Stimulated activated CD4-positive, alpha-beta T cell treated with anti-CD3 and anti-CD28 coated beads, TNF-alpha, amount 100 ng/mL, for 4 hours (primary cell): ENCODE measurements at places on chromosomes 6 and 20.

DNA sequence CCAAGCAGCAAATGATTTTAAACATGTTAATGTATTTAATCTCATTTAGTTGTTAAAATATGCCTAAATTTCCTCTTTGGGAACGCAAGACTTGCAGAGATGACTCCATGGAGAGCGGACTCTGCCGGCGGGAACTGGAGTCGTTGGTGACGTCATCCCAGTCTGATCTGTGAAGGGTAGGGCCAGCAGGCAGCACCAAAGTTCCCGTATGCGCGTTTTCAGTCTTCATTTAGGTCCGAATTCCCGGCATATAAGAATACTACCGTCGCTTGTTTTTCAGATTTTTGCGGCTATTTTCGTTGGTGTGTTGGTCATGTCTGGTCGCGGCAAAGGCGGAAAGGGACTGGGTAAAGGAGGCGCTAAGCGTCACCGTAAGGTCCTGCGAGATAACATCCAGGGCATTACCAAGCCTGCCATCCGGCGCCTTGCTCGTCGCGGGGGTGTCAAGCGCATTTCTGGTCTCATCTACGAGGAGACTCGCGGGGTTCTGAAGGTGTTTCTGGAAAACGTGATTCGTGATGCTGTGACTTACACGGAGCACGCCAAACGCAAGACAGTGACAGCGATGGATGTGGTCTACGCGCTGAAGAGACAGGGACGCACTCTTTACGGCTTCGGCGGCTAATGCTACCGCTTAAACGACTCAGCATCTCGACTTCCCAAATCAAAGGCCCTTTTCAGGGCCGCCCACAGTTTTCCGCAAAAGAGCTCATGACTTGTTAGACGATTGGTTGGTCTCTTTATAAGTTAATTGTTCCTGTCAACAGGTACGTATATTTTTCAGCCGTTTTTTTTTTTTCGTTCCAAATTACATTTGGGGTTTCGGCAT lies 117.3 kb downstream of the HFE start:
- DNase-seq: peak; percentile 51

DNA sequence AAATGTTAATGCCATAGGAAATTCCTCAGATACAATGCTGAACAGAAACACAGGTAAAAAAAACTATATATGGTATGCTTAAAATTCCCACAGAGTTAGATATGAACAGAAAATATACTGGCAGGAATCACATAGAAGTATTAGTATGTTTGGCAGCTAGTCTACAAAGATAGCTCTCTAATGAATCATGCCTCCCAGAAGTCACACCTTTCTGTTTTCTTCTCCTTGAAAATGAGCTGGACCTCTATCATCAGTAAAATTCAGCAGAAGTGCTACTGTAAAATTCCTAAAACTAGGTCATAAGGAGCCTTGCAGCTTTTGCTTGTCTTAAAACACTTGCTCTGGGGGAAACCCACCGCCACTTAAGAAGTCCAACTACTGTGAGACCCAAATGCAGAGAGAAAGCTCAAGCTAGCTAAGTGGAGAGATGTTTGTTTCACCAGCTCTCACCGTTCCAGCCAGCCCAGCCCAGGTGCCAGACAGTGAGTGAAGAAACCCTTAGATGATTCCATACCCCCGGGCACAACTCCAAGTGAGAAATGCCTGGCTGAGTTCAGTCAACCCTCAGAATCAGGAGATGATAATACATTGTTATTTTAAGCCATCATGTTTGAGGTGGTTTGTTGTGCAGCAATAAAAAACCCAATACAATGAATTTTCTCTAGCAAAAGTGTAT lies 43.0 kb downstream of the TSPYL4 start:
- DNase-seq: no peak

DNA sequence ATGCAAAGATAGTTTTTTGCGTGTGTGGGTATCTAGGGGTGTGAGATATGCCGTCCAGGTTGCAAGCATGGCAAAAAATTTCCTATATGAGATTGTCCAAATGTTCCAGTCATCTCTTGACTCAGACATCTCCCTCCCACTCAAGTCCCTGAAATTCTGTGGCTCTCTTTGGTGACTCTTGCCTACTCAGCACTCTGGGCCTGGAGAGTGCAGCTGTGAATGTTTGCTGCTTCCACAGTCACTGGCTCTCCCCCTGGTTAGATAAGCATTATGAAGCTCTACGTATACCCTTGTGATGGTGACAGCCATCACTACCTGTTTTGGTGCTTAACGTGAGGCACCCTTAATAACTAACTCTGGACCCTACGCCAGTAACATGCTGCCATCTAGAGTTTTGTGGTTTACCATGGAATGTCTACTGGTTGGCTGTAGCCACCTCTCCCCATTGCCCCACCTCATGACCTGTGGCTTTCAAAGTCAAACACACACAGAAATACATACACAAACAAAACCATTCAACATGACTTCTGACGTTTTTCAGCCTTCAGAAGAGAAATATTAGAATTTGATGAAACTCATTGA lies 621.9 kb upstream of the CITED2 start:
- no peak for DNase-seq

GRCh38 chr6:137414599-137414998 lies 79.6 kb downstream of the OLIG3 start:
- no peak for DNase-seq

- DNase-seq: no peak
These were observed 73.8 kb upstream of the CD2AP start for GRCh38 chr6:47403801-47404200.

DNA sequence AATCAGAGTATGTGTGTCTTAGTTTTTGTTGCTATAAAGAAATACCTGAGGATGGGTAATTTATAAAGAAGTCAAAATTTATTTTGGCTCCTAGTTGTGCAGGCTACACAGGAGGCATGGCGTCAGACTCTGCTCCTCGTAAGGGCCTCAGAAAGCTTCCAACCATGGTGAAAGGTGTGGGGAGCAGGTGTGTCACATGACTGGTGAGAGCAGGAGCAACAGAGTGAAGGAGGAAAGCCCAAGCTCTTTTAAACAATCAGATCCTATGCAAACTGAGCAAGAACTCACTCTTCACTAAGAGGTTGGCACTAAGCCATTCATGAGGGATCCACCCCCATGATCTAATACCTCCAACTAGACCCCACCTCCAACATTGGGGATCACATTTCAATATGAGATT lies 1524.3 kb downstream of the HACE1 start:
- no peak for DNase-seq

DNA sequence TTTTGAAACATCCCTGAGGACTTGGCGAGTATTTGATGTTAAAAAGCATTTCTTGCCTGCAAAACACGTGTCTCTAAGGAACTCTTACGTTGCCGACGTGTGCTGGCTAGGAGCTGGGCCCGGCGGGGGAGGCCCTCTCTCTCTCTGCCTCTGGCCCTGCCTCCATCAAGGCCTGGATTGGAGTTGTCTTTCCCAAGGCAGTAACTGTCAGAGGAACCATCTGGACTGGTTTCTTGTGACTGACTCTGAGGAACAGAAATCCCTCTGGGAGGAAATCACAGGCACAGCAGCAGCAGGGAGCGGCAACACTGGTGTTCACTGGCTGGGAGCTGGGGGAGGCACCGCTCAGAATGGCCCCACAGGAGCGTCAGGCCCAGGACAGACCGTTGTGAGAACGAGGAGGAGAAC lies 244.2 kb downstream of the NRN1 start:
- no peak for DNase-seq

- DNase-seq: no peak
These were observed 54.5 kb upstream of the CD2AP start for GRCh38 chr6:47423079-47423478.

- no peak for DNase-seq
These were observed 114.8 kb upstream of the CD93 start for GRCh38 chr20:23200914-23201313.

DNA sequence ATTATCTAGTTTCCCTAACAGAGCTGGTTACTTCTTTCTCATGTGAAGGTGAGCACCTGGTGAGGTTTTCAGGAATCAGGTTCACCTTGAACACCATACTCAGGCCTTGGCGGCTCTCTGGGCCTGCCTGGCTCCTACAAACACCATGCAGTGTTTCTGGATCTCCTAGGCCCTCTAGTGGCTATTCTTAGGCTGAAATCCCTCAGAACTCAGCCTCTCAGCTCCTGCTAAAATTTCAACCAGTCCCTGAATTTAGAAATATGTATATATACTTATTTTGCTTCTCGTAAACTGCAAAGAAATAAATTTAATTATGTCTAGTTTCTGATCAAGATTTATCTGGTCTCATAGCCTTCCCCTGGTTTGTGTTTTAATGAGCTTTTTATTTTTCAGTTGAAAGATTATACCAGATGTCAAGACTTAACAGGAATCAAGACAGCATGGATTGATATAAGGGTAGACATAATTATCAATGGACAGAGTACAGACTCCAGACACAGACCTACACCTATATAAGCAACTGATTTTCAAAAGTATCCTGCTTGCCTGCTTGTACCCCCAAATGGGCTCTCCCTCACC lies 55.9 kb downstream of the ANKEF1 start:
- DNase-seq: no peak
